Activated T-helper 1 cell treated with anti-CD3 and anti-CD28 coated beads, Interleukin-12 subunit alpha, Interleukin-12 subunit beta, Interleukin-2, Interleukin-4 antibody, amounts not matched to agents 30 ng/mL and 10 ng/mL and 1 ng/mL, durations not matched to agents 14 hours and 24 hours and 36 hours (primary cell): ENCODE measurements at places on chromosomes 16 and 17. TPM values are rescaled to one million over a fixed set of nuclear protein-coding genes. Genes with fewer than 3 reads are reported as not detected.

Gene MILR1
- 0.26 and 0.37 TPM in 2 replicates for total RNA-seq

GRCh38 chr16:72324578-72324977 is 152.6 kb upstream of the PMFBP1 start:
- H3K4me3 ChIP-seq: no peak overlapping the region
- H3K27ac ChIP-seq: no peak overlapping the region
- H3K27me3 ChIP-seq: no peaks in the 10 kb centered on the region
- DNase-seq: no peak

DNA sequence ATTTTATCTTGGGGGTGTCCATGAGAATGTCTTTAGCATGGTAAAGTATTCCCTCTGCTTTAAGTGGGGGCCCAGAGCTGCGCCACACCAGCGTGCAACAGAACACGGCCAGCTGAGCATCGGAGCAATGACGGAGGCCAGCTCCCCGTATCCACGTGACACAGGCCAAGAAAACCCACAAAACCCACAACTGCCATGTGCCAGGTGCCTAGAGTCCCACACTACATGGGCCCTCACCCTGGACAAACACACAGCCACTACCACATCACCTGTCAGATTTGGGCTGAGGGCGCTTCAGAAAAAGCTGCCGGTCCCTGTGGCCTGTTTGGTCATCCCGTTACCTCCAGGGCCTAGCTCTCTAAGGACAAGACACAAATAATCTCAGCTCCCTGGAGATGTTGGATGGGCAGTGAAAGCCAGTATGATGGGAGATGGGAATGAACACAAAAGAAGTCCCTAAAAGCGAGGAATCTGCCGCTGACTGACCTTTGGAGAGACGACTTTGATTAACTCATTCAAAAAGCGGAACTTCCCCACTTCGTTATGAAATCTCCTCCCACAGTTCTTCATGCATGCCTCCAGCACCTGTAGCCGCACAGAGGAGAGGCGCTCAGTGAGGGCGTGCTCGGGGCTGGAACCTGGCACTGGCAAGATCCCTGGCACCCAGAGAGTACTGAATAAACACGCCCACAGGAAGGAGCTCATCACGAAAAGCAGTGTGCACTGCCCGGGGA is 17.1 kb downstream of the GGA3 start:
- H3K4me1 ChIP-seq: peaks cover 56% of the 10 kb centered on the region
- peaks cover 51% of the 10 kb centered on the region for H3K36me3 ChIP-seq
- peak overlapping the region; percentile 46 for H3K4me3 ChIP-seq
- DNase-seq: no peak
- peak overlapping the region; percentile 85 for H3K27ac ChIP-seq

DNA sequence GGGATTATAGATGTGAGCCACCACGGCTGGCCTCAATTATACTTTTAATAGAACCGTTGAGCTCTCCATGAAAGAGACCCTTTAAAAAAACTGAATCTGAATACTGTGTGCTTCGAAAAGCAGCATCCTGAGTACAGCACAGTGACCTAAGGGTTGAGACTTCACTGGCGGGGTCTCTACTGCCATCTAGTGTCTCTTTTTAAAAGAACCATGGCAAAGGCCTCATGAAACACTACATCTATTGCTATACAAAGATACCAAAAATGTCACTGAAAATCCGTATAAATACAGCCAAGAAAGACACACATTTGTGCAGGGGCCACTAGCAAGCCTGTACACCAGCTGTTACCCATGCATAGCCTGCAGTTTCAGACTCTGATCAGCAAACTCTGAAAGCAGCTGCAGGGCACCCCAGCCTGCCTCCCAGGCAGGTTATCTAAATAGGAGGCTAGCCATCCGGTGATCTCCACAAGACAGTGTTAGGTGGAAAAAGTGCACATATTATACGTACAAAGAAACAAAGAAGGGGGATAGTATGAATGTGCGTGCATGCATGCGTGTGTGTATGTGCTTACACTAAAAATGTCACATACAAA is 35.3 kb downstream of the NPLOC4 start:
- peak overlapping the region; percentile 20 for H3K27ac ChIP-seq
- no peaks in the 10 kb centered on the region for H3K27me3 ChIP-seq
- H3K36me3 ChIP-seq: peaks cover 40% of the 10 kb centered on the region
- peaks cover 8% of the 10 kb centered on the region for H3K4me1 ChIP-seq
- H3K4me3 ChIP-seq: no peak overlapping the region
